ENCODE measurements at places on chromosomes 7 and 10.
A peak's percentile ranks its signal among the peaks of the same experiment; 100 is the strongest.

DNA sequence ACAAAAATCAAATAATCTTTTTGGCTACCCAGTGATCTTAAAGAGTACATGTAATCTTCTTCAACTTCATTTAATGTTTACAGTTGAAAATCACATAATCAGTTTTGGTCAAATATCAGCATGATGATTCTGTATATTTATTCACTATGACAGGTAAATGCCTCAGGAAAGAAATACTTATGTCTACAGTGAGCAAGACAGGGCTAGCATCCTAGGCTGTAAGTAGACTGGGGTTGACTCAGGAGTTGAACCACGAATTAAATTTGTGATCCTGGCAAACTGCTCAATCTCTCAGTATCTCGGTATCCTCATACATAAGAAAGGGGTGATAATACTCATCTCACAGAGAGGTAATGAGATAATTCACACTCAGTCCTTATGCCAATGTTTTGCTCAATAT lies 71.8 kb downstream of the SEMA3D start:
- DNase-seq = no peak

DNA sequence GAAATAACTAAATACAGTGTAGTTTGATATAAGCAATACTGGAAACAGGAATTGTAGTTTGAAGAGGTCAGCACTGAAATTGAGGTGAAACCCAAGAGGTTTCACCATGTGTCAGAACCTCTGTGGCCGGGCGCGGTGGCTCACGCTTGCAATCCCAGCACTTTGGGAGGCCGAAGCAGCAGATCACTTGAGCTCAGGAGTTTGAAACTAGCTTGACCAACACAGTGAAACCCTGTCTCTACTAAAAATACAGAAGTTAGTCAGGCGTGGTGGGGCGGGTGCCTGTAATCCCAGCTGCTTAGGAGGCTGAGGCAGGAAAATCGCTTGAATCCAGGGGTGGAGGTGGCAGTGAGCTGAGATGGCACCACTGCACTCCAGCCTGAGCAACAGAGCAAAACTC lies 13.7 kb downstream of the AHCYL2 start:
- DNase-seq = peak; percentile 49

DNA sequence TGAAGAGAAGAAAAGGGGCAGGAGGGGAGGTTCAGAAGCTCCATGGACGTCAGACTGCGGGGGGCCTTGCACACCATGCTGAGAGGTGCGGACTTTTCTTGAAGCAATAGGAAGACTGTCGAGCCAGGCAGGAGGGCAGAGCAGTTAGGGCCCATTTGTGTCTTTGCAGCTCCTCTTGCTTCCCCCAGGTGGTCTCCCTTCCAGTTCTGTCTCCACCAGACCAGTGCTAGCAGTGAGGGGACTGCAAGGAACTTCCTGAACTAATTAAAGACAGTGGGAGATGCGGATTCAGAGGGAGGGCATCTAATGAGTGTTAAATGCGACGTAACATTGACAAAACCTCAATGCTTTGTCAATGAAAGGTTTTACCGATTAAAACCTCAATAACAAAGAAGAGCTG lies 225.4 kb downstream of the USP6NL start:
- DNase-seq = no peak

- no peak for DNase-seq
These were observed 10.0 kb upstream of the DDIT4 start for GRCh38 chr10:72263613-72264241.

DNA sequence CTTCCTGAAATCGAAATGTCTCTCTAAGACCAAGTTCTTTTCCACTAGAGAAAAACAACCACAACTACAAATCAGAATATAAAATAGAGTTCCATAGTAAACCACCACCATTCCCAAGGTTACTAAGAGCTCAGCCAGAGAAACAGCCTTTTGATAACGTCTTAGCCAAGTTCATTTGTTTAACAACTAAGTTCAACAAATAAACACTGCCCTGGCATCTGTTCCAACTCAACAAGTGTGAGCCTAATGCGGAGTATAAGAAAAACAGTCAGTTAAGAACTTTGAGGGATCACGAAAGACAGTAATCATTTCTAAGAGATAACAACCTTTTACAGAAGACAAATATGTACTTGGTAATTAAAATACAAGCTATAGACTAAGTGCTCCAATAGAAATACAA lies 77.3 kb downstream of the CALD1 start:
- DNase-seq = no peak

- DNase-seq = no peak
These were observed 22.7 kb upstream of the ADCYAP1R1 start for GRCh38 chr7:31029251-31030042.

All from upper lobe of left lung (tissue), 6 donors.